ENCODE measurements at places on chromosomes 4 and X.

- DNase-seq, result no peak
These were observed 79.3 kb downstream of the CLDN22 start for GRCh38 chr4:183240581-183241321.

GRCh38 chrX:148372925-148373324, 127.5 kb upstream of the AFF2 start:
- no peak for DNase-seq

DNA sequence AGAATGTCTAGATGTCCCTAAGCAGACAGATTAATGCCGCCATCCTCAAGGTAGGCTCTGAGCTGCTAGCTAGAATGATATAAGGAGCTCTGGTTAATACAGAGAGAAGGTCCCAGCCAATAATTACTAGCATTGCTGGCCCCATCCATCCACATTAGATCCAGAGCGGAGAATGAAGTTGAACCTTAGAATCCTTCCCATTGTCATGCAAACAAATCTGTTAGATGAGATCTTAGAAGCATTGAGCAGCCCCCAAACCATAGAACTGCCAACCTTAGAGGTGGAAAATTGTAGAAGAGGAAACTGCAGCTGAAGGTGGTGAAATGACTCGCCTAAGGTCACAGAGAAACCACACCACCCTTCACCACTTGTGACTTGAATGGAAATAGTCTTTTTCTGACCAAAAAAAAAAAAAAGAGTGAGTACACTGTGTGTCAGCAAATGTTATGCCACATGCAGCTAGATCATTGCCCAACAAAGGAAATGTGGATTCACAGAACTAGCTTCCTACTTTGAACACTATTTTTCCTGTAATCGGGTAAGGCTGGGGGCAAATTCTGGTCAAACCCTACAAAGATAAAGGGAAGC, 162.1 kb downstream of the SMIM20 start:
- no peak for DNase-seq

DNA sequence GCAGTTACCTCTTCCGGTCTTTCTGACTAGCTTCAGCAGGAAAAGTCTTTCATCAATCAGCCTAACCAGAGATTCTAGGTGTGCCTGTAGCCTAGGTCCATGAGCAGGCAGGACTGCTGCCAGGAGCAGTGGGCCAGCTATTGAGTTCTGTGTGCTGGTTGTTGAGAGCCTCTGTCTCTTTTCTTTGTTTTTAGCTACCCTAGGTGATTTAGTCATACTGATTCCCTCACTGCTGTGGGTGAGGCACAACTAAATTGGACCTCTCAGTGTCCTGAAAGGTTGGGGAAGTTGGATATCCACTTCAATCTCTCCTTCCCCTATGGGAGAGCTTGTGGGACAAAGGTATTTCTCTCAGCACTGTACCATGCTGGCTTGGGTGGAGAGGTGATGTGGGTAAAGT, 354.9 kb downstream of the GPAT3 start:
- DNase-seq, result no peak

GRCh38 chr4:14984448-14984847, 17.8 kb upstream of the CPEB2 start:
- DNase-seq, result no peak

DNA sequence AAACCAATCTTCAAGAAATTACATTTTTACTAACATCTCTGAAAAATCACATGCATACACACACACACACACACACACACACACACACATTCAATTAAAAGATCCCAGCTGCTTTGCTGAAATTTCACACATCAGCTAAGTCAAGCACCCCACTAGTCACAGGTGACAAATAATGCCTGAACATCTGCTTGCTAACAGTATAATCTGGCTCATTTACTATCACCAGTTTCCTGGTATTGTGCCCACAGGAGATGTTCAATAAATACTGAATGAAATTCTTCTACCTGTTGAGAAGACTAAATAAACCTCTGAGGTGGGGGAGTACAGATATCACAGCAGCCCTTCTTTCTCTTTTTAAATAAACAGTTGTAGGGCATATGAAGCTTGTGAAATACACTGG, 994.0 kb downstream of the ARAP2 start:
- no peak for DNase-seq

DNA sequence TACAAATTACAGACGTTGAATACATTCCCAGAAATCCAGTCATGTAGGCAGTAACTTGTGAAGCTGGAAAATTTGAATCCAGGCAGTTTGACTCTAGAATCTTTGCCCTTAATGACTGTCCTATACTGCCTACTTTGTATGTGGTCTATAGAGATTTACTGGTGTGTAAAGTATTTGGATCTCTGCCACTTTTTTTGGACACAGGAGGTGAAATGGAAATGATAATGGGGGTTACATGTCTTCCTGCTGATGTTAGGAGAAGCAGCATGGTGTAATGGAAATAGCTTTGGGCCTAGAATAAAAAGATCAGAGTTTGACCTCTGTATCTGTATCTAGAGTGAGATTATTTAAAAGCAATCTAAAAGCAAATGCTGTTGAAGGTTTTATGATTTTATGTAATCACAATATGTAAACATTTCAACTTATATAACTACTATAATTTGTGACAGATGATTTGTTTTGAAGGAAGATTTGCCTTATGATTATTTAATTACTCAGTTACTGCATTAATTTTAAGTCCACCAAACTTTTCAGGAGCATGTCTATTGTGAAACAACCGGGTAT, 3.3 kb downstream of the COL4A5 start:
- DNase-seq, result no peak

DNA sequence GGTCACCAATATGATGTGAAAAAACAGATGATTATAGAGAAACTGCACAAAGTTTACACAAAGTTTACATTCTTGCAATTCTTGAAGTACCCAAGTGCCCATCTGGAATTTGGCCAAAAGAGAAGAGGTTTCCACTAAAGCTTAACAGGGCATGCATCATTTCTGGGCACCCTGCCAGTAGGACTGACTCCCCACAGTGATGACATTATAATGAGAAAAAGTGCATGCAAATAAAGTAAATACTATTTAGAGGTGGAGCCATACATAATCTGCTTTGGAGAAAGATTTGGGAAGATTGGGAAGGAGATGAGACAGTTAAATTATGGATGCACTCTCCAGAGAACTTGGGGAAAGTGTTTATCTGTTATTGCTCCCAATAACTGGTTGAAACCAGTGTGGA, 93.7 kb upstream of the TRPC3 start:
- DNase-seq, result no peak

DNA sequence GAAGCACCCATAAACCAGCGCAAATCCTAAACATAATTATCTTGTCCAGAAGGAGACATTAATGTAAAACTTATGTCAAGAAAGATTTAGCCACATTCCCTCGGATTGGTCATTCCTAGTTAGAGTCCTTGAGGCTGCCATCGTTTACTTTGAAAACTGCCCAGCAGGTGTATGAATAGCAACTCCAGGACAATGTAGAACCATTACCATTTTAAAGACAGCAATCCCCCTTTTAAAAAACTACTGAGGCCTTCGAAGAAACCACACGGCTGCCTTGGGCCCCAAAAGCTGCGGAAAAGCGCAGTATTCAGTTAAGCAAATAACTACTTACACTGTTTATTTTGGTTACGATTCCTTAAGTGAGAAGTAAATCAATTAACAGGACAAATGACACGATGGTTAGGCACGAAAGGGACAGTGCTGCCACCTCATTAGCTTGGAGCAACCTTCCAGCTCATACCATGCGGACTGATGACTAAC, 822 bp upstream of the SGMS2 start:
- no peak for DNase-seq

- DNase-seq, result peak; percentile 66
These were observed 32.7 kb downstream of the ELF2 start for GRCh38 chr4:139144161-139144859.

DNA sequence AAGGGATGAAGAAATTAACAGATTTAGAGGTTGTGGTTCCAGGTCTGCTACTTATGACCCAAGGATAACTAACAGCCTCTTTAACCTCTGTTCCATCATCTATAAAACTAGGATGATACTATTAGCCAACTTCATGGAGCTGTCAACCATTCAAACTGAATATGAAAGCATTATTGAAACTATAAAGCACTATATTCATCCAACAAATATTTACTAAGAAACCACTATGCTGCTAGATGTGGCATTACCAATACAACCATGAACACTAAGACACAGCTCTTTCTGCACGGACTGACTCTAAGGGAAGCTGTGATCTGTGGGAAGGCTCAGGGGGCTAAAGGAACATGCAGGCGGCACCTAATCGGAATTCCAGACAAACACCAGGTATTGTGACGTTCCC, 66.0 kb downstream of the APBB2 start:
- DNase-seq, result no peak

- DNase-seq, result no peak
These were observed 68.7 kb upstream of the ADAD1 start for GRCh38 chr4:122309988-122310626.

DNA sequence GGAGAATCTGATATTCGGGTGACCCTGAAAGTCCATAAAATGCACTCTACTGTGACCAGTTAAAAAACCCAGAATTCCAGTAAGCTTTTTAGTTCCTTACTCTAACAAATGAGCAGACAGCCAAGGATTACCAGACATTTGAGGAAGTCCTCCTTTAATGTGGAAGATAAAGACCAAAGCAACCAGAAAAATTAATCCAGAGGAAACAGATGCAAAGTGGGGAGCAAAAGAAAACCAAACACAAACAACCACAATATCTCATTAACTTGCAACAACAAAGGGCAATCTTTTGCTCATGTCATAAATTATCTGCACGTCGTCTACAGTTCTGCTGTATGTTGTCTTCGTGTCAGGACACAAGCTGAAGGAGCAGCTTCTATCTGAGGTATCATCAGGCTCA, 164.4 kb downstream of the PJA1 start:
- DNase-seq, result no peak

DNA sequence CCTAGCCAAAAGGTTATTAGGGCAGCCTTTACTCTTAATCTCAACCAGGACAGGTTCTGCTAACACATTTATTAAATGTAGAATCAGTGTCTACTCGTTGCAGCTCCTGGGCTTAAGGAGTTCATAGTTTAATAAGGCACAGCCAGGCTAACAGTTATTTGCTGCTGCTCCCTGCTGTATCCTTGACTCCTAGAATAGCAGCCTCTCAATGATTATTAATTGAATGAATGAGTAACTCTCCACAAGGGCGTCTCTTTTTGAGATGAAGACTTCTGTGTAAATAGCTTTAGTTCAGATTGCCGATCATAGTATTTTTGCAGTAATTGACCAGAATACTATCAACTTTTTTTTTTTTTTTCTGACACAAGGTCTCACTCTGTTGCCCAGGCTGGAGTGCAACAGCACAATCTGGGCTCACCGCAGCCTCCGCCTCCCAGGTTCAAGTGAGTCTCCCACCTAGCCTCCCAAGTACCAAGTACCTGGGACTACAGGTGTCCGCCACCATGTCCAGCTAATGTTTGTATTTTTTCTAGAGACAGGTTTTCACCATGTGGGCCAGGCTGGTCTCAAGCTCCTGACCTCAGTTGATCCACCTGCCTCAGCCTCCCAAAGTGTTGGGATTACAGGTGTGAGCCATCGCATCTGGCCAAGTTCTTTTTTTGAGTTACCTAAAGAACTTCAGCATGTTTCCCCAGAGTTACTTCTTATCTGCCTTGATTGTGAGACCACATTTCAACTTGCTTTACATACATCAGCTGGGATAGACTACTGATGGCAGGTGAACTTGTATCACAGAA, 2.9 kb downstream of the UGDH start:
- DNase-seq, result no peak

DNA sequence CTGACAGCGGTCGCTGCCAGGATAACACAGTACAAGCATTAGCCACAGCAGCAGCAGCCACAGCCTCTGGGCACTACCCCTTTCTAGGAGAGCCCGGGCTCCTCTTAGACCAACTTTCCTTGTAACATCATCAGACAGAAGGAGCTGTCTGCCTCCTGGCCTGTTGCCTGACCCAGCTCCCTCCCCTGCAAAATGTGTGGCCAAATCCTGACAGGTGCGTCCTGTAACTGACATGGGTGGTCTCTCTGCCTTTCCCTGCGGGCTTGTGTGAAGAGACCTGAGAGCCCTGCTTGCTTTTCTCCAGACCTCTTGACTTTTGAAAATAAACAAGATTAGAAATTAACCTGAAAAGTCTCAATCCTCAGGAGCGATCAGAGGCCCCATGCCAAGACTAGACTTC, 824.9 kb downstream of the RAPGEF2 start:
- DNase-seq, result no peak

GRCh38 chr4:26648260-26648659, 64.4 kb downstream of the TBC1D19 start:
- no peak for DNase-seq

- no peak for DNase-seq
These were observed 3.0 kb upstream of the IRF2 start for GRCh38 chr4:184477201-184477999.

- no peak for DNase-seq
These were observed 458.0 kb upstream of the CXorf51B start for GRCh38 chrX:146351620-146352019.

DNA sequence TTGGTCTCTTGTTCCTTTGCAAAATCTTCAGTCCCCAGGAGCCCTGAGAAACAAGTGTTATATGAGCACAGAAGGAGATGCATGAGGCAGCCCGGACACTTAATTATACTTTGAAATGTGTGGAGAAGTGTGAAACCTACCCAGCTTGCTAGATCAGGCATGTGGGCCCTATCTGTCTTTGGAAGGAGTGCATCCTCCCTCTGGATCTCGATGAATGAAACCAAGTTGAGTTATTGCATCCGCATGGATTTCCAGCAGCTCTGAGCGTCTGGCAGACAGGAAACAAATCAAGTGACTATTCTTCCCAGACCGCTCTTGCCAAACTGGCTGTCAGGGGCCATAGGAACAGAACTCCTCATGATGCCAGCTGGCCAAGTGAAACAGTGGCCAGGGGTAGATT, 19.6 kb upstream of the SOWAHD start:
- DNase-seq, result no peak

DNA sequence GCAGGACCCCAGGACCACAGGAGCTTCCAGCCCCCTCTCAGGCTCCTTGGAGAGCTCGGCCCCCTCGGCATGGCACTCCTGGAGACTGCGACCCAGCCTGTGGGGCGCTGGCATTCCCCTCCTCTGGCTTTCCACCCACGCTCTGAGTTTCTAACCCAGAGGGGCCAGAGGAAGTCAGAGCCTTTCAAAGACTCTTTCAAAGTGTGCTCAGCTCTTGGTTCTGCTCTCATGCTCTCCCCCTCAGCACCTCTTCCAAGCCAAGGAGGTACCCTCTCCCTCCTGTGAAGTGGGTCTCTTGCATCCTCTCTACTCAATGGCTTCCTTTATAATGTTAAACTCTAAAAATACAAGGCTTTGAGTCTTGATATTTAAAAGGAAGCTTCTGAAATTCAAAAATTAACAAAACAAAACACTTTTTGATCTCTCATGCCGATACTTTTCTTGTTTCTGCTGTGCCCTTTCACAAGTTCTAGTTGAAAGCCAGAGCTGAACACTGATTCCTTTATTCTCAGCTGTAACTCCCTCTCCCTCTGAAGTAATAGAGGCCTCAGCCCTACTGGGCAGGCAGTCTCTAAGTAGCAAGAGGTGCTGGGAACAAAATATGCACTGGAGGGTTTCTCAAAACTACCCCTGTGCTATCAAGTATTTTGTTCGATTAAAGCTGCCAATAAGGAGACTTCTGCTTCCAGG, 82.8 kb downstream of the NAT8L start:
- DNase-seq, result no peak

DNA sequence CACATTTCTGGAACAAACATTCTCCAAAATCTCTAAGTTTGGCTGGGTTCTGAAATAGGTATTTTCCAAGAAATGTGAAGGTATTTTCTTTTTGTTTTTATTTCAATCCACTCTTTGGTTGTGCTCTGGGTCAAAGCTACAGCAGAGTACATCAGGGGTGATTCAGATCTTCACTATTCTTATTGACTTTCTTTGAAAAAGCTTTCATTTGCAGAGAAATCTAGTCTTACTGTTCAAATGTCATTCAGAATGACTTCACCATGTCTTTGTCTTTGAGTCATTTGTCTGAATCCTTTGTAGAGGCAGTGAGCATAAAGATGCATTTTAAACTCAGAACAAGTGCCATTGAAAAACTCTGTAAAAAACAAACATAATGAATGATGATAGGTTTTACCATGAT, 547.2 kb upstream of the ADGRL3 start:
- DNase-seq, result no peak
